ENCODE measurements at places on chromosomes 2 and 18.

GRCh38 chr2:15936277-15937104, 3.9 kb upstream of the MYCN start:
- ATAC-seq = no peak

GRCh38 chr2:219028996-219029828, 12.1 kb downstream of the CFAP65 start:
- ATAC-seq = no peak

DNA sequence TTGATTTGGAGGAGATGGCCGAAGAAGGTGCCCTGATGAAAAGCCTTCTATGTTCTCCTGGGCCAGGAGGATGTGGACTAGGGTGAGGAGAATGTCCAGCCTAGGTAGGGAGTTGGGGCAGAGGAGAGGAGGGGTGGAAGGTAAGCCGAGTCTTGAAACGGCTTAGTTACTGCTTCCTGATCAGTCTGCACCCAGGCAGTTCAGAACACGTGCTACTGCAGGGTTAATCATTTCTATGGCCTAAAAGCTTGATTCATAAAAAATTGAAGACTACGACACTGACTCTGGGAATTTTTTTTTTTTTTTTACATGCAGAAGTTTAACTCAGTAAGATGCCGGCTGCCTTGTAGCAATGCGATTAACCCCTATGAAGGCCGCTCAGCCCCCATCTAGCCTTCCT, 125.3 kb downstream of the TMEM163 start:
- ATAC-seq = no peak

DNA sequence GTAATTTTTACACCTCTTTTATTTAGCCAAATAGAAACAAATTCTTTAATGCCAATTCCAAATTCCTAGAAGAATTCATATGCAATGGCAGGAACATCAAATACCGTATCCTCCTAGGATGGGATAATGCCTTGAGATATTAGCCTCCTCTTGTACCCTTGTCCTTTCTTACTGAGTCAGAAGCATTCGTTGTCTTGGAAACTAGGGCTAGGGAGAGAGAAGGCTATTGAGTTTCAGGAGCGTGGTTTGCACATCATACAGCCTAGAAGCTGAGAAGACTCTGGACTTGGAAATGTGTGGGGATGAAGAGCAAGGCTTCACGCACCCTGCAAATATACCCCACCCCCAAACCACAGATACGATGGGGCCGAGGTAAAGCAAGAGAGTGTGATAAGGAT, 300.7 kb downstream of the SP3 start:
- ATAC-seq = no peak

GRCh38 chr2:169366066-169366465, 3.7 kb upstream of the LRP2 start:
- no peak for ATAC-seq

GRCh38 chr2:209970711-209971110, 31.7 kb upstream of the RPE start:
- ATAC-seq = no peak

- ATAC-seq = no peak
These were observed 909 bp downstream of the TMEM87B start for GRCh38 chr2:112055730-112056625.

- no peak for ATAC-seq
These were observed 26.1 kb upstream of the HNMT start for GRCh38 chr2:137938204-137938603.

DNA sequence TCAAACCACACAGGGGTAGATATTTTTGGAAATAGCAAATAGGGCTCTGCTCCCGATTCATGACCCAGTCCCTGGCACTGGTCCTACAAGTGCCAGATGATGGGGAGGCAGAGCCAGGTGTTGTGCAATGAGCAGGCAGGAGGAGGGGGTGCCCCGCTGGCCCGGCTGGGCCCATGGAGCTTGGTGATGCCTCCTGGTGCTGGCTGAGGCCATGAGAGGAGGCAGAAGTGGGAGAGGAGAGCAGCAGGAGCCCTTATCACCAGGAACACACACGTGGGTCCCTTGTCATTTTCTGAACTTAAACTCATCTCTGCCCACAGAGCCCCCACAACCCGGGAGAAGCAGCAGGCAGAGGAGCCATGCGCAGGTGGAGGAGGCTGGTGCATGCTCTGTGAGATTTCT, 90.5 kb upstream of the MAPK4 start:
- ATAC-seq = no peak

DNA sequence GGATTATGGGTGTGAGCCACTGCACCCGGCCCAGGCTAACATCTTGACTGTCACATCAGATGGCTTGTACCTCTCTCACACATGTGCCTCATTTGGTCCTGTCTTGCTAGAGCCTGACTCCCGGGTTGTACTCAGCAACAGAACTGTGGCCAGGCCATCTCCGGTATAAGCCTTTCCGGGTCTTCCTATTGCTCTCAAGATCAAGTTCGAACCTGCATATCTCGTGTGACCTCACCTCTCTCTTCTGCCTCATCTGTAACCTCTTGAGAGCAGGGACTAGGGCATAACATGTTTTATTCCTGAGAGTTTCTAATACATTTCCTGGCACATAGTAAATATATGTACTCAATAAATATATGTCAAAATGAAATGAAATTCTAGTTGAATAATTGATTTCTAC, 114.0 kb downstream of the ACAA2 start:
- no peak for ATAC-seq

- ATAC-seq = no peak
These were observed 24.1 kb downstream of the CD302 start for GRCh38 chr2:159773886-159774285.

DNA sequence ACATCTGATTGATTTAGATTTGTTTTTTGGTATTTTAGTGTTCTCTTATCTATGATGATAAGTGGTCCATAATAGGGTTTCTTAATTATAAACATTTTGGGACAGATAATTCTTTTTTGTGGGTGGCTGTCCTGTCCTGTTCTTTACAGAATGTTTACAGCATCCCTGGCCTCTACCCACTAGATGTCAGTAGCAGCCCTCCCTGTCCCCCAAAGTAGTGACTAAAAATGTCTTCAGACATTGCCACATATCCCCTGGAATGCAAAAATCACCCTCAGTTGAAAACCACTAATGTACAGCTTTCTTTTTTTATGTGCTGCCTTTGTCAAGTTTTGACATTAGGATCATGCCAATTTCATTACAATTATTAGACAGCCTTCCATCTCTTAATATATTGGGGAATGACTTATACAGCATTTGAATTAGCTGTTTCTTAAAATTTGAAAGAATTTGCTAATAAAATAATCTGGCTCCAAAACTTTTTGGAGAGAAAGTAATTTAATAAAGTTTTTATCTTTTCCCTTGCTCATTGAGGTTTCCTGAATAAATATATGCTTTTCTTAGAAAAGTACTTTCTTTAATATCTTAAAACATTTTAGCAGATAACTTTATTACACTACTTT, 19.5 kb downstream of the WIPF1 start:
- peak; percentile 77 for ATAC-seq

GRCh38 chr2:62197011-62197924, 1.4 kb downstream of the B3GNT2 start:
- ATAC-seq = peak; percentile 8

DNA sequence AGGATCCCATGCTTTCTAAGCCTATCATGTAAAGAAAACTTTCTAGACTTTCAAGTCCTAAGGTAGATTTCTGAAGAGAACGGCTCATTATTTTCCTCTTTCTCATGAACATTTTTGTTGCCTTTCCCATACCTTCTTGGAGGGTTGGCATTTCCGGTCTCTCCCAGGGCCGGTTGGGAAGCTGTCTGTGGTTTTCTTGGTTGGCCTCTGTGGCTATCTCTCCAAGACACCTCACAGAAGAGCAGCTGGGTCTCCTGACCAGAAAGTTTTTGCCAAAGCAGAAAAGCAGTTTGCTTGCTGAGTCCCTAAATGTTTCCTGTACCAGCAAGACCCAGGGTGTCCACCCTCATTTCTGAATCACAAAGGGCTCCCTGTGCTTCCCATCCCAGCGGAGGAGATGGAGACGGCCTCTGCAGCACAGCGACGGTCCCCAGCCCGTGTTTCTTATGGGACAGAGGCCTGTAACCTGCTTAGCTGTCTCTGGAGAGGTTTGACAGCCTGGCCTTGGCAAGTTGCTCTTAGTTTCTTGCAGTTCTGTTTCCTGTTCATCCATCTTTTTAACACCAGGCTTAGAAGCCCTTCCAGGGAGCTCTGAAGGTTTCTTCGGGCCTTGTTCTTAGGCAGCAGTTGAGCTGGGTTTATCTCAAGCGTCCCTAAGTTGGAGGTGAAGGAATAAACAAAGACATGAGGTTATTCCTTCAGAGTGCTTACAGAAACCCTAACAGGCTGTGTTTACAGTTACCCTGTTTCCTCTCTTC, 39.8 kb downstream of the GREB1 start:
- ATAC-seq = no peak

DNA sequence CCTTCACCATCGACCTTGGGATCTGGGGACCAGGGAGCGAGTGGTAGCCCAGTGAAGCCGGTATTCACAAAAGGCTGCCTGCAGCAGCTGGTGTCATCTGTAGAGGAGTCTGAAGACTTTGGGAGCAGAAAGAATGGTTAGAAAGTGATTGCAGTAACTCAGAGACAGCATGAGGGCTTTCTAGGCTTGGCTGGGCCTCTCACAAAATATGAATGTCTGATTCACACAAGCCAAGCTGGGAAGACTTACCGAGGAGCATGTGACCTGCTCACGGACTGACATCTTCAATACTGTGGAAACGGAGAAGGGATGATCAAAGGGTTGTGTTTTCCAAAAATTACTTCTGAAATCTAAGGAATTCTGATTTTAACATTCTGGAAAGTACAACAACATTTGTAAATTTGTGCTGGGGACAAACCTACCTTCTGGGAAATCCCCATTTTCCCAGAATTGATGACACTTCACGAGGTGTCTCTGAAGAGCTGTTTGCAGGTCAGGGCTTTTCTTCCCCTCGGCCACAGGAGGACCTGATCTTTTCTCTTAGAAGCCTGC, 111.7 kb downstream of the ACOXL start:
- ATAC-seq = no peak

- no peak for ATAC-seq
These were observed 38.2 kb downstream of the CASP8 start for GRCh38 chr2:201298462-201299052.

DNA sequence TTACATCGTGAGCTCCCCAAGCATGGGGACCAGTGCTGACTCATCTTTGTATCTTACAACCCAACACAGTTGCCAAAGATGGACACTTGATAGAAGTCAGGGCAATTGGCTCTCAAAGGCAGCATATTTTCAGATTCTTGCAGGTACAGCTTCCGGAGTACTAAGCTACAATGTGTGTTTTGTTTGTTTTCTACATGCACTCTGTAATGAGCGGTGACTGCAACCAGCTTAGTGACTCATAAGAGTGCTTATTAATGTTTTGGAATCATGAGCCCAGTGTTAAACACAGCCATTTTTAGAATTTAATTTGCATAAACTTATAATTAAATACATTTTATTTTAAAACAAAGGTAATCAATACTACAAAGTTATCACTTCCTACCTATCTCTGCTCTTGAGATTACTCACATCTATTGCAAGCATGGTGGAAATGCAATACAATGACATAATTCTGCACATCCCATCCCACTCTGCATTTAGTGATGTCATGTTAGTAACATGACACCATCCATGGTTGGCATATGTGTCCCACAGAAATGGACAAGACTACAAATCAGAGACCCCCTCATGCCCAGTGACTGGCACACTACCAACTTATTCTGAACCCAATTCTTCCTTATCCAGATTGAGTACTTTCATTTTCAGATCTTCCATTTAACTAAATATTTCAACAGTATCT, 399.8 kb upstream of the ST6GAL2 start:
- no peak for ATAC-seq

- ATAC-seq = no peak
These were observed 12.5 kb downstream of the NMS start for GRCh38 chr2:100482741-100483140.

DNA sequence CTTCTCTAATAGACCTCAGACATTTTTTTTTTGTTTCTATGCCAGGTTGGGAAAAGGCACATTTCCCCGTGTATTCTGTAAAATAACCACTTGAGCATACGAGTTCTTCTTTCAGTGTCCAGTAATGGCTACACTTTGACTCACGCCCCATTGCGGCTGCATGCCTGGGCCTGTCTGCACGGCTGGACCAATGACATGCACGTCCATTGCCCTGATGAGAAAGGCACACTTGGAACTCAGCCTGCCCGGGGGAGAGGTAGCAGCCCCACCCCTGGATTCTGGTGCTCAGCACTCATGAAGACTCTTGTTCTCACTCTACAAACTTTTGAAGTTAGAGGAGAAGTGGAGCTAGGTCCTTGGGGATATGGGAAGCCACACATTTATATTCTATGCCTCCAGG, 5.8 kb downstream of the PCARE start:
- ATAC-seq = no peak

DNA sequence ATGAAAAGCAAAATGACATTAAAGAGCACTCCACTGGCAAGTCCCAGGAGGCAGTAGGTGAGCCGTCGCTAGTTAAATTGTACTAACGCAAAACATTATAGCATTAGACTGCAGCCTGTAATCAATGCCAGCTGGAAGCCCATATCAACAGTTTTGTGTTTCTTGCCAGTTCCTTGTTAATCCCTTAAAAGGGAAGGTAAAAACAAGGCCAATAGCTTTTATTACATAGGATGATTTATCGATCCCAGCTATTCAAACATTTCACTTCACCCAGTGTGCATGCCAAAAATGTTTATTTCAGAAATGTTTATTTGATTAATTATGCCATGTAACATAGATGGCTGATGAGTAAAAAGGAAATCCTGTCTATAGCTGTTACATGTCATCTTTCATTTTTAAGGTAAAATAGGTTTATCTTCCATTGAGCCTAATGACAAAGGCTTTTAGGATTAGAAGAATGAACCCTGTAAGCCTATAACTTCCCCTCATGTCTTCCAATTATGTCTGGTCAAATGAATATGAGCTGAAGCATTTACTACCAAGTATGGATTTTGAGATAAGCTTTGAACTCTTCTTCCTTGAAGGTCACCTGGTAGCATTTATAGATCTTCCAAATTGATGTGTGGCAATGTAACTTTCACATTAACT, 591.2 kb downstream of the RNF144A start:
- no peak for ATAC-seq

- no peak for ATAC-seq
These were observed 136.0 kb downstream of the PTH2R start for GRCh38 chr2:208542465-208543041.

GRCh38 chr2:184449760-184450159, 148.6 kb upstream of the ZNF804A start:
- ATAC-seq = no peak

GRCh38 chr2:28750316-28751251, 1.0 kb upstream of the PPP1CB start:
- ATAC-seq = peak; percentile 3

- ATAC-seq = no peak
These were observed 344.9 kb downstream of the TSN start for GRCh38 chr2:122100346-122100745.

DNA sequence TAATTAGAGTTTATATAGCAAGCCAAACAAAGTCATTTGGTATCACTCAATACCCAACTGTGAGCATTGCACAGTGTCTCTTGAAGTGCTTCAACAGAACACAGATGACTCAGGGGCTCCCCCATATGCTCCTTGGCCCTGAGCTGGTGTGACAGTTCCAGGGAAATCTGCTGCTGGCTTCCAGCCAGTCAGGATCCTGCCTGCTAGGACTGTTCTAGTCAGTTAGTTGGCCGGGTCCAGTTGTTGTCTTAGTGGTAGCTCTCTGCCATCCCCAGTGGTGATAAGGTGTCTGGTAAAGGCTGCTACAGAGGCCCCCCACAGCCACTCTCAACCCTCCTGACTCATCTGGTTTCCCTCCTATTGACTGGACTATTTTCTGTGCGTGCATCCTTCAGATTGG, 100.3 kb downstream of the IRS1 start:
- no peak for ATAC-seq

GRCh38 chr2:68155618-68156017, 2.1 kb upstream of the PNO1 start:
- ATAC-seq = no peak

GRCh38 chr18:59968583-59968982, 68.8 kb downstream of the PMAIP1 start:
- no peak for ATAC-seq
